AG04449 (cell line): ENCODE measurements at places on chromosomes 11 and 22.

DNA sequence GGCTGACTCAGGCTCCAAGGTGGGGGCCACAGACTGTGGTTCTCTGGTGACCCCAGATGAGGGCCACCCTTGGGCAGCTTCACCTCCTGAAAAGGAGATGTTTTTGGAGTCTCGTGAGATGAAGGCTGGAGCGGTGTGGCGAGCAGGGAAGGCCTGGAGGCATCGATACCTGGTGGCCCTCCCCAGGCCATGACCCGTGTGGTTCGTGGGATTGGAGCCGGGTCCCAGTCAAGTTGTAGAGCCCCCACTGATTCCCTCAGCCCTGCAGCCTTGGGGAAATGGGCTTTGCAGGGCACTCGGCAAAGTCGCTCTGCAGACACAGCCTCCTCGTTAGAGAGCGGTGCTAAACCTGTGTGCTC lies 1083.4 kb downstream of the BRD1 start:
- DNase-seq = no peak

DNA sequence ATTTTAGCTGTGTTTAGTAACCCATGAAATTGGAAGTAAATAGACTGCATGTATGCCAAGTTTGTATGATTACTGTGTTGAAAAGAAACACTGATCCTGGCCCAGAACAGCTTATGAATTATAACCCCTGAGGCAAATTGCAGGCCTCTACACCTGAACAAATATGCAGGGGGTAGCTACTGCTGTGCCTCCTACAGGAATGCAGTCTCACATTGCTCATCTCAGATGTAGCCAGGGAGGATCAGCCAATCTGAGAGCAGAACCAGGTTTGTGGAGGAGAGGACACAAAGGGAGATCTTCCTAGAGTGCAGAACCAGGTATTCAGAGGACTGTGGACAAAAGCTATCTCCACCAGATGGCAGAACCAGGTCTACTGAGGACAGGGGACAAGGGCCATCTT lies 442.2 kb upstream of the DDI1 start:
- no peak for DNase-seq

DNA sequence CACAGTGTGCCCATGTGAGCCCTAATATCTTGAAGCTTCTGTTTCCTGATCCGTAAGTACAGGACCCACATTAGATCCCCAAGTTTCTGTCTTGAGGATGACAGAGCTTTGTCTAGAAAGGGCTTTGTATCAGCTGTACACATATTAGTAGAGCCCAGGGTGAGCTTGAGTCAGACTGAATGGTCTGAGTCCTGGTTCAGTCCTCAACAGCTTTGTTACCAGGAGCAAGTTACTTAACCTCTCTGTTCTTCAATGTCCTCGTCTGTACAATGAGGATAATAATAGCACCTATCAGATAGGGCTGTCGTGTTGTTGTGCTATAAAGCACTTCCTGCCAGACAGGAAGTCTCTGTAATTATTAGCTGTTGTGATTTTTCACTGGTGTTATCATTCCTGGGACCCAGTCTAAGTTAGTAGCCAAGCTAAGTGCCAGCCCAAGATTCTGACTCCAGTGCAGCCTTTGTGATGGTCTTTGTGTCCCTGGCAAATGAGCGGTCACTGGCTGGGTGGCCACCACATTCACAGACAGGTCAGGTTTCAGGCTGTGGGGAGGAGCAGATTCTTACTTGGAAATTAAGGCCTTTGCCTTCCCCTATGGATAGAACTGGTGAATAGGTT lies 6.8 kb downstream of the TOM1 start:
- DNase-seq = no peak

GRCh38 chr11:13358596-13359270 lies 81.1 kb downstream of the BMAL1 start:
- no peak for DNase-seq

DNA sequence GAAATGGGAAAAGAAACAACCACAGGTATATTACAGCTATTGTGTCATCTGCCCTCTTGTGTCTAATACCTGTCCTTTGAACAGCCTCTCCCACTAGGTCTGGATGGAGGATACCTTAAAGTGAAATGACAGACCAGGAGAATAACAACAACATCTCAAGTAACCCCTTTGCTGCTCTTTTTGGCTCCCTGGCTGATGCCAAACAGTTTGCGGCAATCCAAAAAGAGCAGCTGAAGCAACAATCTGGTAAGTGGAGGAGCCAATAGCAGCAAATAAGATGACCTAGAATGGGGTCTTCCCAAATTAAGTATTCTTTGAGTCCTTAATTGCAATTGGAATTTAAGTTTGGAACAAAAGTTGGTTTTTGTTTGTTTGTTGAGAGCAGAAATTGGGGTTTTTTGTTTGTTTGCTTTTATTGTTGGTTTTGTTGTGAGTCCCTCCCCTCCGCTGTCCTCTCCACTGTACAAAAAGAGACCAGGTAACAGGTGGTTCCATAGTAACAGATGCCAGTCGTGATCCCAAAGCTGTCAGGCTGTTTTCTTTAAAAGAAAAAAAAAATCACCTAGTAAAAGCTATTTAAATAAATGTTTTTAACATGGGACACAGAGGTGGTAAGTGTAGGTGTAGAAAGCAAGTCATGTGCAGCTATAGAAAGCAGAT lies 5.7 kb downstream of the UBE4A start:
- DNase-seq = no peak

- DNase-seq = no peak
These were observed 2.8 kb downstream of the MAP3K11 start for GRCh38 chr11:65611028-65611757.

- no peak for DNase-seq
These were observed 58.6 kb upstream of the PGR start for GRCh38 chr11:101188173-101188572.

- no peak for DNase-seq
These were observed 82.2 kb upstream of the AKIP1 start for GRCh38 chr11:8828580-8829361.

DNA sequence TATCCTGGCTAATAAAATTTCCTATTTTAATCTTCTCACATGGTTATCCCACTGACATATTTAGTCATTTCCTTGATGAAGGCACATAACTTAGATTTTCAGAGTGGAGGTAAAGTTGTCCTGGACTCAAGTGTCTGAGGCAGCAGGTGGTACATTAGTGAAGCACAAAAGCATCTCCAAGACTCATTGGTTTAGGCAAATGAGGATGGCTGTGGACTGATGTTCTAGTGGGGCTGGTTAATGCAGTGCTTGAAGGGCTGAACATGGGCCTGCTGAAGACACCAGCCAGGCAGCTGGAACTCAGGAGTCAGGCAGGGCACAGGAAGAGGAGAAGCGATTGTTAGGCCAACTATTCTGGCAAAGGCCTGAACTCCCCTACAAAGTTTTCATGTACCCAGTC lies 76.3 kb upstream of the SESN3 start:
- no peak for DNase-seq

- DNase-seq = no peak
These were observed 78.9 kb upstream of the PLET1 start for GRCh38 chr11:112339566-112339965.

GRCh38 chr11:61895046-61895717 lies 3.8 kb upstream of the FADS3 start:
- DNase-seq = no peak

- DNase-seq = no peak
These were observed 26.8 kb downstream of the GAL start for GRCh38 chr11:68711114-68711513.

DNA sequence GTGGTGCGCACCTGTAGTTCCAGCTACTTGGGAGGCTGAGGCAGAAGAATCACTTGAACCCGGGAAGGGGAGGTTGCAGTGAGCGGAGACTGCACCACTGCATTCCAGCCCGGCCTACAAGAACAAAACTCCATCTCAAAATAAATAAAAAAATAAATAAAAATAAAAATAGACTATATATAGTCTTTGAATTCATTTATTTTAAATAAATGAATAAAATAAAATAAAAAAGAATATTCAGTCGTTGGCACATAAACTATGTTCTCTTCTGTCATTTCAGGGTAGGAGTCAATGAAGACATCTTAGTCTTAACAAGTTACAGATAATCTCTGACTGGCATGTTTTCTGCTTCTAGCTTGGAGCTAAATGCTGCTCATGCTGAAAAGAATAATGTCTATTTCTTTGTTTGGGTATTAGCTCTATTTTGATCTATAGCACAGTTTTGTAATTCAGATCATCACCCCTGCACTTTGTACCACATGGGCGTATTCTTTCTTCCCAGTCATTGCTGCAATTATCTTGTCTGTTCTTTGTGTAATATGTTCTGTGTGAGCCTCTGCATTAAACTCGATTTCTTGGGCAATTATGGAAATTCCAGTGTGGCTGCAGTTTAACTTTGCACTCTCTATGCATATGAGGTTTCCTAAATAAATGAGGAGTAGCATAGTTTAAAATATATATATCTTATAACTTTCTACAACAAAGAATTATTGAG lies 1.4 kb upstream of the MS4A14 start:
- no peak for DNase-seq

GRCh38 chr11:8369592-8370205 lies 106.0 kb upstream of the LMO1 start:
- no peak for DNase-seq

GRCh38 chr22:42268852-42269410 lies 1.5 kb downstream of the TCF20 start:
- no peak for DNase-seq

GRCh38 chr22:24323695-24324094 lies 53.1 kb downstream of the SPECC1L start:
- DNase-seq = no peak

GRCh38 chr22:36285017-36285416 lies 32.1 kb downstream of the APOL1 start:
- no peak for DNase-seq

DNA sequence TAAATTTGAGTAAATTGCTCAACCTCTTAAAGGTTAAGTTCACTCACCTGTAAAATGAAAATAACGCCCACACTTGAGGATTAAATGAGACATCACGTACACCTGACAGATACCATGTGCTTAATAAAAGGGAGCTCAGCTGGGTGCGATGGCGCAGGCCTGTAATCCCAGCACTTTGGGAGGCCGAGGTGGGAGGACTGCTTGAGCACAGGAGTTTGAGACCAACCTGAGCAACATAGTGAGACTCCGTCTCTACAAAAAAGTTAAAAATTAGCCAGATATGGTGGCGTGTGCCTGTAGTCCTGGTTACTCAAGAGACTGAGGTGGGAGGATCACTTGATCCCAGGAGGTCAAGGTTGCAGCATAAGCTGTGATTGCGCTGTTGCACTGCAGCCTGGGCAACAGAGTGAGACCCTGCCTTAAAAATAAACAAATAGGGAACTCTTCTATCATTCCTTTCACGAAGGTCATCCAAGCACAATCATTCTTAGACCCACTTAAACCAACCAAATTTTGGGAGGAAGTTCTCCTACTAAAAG lies 134.1 kb downstream of the BBOX1 start:
- no peak for DNase-seq
